NCI-H2081 treated with DMSO at 0.1 percent for 48 hours (cell line): ENCODE measurements at places on chromosomes 2 and 18.

DNA sequence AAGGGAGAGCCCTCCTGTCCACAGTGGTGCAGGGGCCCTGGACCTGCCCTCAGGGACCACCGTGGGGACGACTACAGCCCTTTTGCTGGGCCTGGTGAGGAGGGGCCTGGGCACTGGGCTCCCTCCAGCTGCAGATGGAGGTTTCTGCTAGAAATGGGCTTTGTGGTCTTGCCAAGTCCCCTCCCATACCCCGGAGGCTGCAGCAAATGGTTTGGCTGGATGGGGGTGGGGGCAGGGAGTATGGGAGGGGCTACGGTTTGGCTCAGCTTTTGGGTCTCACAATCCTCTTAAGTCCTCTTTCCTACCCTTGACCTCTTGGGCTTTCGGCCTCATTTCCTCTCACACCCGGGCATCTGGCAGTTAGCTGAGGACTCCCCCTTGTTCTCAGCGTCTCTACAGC, 21.7 kb downstream of the TET3 start:
- no peak for DNase-seq

- no peak for DNase-seq
Observed at GRCh38 chr2:2098458-2099167, 232.5 kb downstream of the MYT1L start.

GRCh38 chr2:70124983-70125480, 37.8 kb downstream of the PCBP1 start:
- no peak for DNase-seq

DNA sequence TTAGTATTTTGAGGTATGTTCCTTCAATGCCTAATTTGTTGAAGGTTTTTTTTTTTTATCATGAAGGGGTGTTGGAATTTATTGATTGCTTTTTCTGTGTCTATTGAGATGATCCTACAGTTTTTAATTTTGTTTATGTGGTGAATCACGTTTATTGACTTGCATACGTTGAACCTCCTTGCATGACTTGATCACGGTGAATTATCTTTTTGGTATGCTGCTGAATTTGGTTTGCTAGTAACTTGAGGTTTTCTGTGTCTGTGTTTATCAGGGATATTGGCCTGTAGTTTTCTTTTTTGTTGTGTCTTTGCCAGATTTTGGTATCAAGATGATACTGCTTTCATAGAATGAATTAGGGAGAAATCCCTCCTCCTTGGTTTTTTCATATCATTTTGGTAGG, 23.9 kb downstream of the CLIP4 start:
- no peak for DNase-seq

DNA sequence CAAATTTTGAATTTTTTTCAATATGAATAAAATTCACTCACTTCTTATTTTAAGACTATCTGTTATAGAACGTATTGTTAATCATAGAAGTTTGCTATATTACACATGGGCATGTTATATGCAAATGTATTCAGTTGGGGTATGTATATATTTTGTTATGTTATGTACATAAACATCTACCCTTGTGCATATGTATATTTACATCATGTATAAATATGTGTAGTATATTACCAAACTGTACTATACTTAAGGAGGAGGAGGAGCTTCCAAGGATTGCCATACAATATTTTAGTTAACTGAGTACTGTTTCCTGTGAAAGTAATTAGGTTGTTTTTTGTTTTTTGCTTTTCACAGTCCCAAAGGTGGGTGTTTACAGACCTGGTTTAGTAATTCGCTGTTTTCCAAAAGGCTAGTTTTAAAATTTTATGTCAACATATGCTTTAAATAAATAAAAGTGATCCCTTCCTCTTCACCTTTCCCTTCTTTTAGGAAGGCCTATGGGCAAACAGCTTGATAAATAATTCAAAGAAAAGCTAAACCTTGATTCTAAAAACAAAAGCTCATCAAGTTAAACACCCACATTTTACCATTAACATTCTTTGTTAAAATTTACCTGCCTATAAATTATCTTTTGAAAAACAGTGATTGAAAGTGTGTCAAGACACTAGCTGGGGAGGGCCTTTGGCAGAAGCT, 12.9 kb upstream of the POU3F3 start:
- DNase-seq, result no peak

- DNase-seq, result no peak
Observed at GRCh38 chr2:161604901-161605300, 19.3 kb upstream of the SLC4A10 start.

- no peak for DNase-seq
Observed at GRCh38 chr18:34965108-34965507, 76.1 kb upstream of the MAPRE2 start.

DNA sequence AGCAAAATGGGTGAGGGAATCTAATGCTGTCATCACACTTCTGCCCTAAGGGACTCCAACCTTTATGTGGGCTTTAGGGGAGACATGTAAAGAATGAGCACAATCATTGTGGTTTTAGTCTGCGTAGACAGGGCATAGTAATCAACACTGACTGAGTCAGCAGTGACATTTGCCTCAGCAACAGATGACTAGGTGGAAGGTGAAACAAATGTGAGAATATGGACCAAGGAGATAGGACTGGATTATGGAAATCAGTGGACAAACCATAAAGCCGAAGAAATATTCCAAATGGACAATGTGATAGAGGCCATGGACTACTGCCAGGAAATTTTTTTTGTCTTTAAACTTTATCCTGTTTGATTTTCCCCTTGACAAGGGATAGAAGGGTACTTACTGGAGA, 83.9 kb downstream of the PDK1 start:
- no peak for DNase-seq

DNA sequence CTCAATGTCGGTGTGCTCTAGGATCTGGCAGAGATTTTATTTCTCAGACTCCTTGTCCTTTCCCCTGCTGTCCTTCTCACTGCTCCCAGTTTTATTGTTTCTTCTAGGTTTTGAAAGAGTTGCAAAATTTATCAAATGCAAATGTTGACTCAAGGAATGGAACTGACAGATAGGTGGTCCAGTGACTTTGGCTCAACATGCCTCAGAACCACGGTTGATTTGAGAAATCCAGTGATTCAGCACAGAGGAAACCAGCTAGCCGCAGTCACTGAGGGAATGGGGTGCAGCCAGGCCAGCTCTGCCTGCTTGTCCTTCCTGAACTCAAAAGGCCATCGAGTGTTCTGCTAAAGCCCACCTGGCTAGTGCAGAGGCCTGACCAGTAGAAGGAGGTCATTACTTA, 125.7 kb upstream of the LYPD6 start:
- DNase-seq, result no peak

GRCh38 chr2:98729652-98730051, 1.3 kb downstream of the MGAT4A start:
- DNase-seq, result no peak

DNA sequence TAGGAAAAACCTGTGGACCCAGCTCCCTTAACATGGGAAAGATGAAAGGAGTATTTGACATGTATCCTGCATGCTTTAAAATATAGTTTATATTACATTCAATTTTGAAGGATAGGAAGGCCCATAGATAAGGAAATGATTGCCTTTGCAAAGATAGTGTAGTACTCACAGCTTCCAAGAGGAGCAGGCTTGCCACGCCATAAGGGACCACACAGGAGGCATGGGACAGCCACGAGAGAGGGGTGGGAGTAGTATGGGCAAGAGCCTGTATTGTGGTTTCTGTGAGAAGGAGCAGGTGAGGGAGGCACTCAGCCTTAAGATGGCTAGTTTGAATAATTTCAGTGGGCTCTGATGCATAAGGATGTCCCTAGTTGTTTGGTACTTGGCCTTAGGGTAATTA, 740.3 kb downstream of the SATB2 start:
- no peak for DNase-seq

DNA sequence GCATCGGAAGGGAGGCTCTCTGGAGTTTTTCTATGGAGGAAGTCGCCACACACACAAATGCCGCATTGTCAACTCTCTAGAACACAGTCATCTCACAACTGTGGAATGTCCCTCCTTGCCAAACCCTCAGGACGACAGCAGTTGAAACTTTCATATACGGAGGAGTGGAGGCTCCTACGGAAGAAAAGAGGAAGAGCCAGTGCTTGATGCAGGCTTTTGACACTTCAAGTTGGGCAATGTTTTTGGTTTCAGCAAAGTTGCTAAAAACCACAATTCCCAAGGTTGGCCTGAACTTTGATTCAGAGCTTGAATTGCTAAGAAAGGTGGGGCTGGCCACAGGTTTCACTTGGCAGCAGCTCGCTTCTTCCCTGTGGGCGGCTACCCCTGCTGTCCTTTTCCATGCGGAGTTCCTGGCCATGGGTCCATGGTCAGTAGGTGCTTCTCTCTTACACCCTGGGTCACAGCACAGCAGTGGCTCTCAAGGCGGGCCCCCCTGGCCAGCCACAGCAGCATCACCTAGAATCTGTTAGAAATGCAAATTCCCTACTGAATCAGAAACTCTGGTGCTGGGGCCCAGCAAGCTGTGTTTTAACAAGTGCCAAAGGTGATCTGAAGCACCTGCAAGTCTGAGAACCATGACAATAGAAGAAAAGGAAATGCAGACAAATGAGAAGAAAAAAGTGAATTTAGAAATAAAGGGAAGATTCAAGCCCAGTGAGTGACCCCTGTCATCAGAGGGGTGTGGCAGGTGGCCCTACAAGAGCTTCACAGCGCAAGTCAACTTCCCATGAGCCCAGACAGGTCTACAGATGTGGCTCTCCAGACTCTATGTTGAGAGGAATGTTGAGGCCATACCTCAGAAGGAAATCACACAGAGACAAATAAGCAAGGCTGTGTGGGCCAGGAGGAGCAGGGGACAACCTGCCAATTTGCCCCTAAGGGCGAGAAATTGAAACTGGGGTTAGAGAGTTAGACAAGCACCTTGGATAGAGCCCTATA, 856.4 kb downstream of the RNF144A start:
- DNase-seq, result no peak

- no peak for DNase-seq
Observed at GRCh38 chr2:15170070-15170775, 390.9 kb downstream of the NBAS start.

- DNase-seq, result no peak
Observed at GRCh38 chr2:31251851-31252250, 17.9 kb downstream of the EHD3 start.

GRCh38 chr2:238132463-238133450, 5.7 kb upstream of the KLHL30 start:
- DNase-seq, result no peak

- no peak for DNase-seq
Observed at GRCh38 chr2:7612969-7613368, 695.8 kb downstream of the RNF144A start.

GRCh38 chr18:9608298-9608697, 6.1 kb downstream of the PPP4R1 start:
- no peak for DNase-seq

DNA sequence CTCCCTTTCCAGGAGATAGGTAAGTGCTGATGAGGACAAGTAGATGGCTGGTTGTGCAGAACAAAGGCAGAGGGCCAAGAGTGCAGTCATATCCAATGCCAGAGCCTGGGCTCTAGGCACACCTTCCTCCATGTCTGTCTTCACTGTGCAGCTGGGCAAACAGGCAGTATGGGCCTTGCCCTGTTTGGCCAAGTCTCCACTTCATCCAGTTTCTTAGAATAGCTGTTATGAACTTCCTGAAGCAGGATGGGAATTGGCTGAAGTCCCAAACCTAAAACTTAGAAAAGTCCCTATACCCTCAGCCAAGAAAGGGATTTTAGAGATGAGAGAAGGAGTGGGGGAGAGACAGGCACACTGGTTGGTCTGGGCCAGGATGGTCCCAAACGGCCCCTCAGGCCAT, 37.5 kb upstream of the CYP26B1 start:
- DNase-seq, result no peak

DNA sequence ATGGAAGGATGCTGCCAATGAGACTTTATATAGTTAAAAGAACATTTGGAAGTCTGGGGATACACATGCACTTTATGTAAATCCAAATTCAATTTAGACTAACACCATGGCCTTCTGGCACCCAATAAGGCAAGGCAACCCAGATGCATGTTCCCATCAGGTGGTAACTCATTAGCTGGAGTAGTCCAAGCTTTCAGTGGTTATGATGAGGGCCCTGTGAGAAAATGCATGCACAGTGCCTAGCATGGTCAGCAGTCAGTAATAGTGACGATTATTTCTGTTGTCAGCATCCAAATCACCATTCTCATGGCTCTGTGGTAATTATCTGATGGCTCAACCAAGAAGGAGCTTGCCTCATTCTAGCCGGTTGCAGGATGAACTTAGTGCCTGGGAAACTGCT, 70.3 kb upstream of the CTLA4 start:
- DNase-seq, result no peak

GRCh38 chr2:168255103-168255502, 7.7 kb upstream of the STK39 start:
- no peak for DNase-seq

GRCh38 chr2:181461056-181461997, 4.1 kb downstream of the ITGA4 start:
- no peak for DNase-seq

DNA sequence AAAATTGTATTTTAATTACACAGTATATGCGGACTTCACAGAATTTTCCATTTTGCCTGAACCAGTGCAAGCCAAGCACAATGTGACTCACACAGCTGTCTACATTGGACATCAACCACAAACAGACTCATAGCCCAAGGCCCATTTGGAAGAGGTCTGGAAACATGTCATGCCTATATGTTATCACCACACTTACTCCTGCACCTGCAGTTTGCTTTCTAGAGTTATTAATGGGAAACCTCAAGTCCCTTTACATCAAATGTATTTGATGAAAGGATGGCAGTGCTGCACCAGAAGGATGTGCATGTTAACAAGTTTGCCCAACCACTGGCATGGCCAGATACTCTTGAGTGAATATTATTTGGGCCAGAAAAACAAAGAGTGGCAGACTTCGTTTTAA, 548.9 kb upstream of the CDH2 start:
- no peak for DNase-seq

DNA sequence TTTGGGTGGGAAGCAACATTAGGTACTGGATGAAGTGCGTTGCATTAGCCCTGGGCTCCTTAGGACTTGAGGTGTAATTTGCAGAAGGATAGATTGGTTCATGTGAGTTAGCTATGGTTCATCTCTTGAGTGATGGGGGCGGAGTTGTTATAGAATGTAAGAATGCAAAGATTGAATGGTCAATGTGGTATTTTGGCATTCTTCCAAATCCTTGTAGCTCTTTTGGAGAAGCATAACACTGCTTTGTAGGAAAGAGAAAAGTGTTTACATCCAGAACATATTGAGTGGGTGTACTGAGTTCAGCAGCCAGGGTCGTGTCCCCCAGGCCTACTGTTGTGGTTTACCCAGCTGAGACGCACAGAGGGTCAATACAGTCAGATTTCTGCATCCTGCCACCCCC, 173.5 kb downstream of the FMNL2 start:
- no peak for DNase-seq

- no peak for DNase-seq
Observed at GRCh38 chr2:137192366-137193310, 427.3 kb downstream of the THSD7B start.

- no peak for DNase-seq
Observed at GRCh38 chr2:88027697-88028389, 11.5 kb upstream of the RNU2-63P start.

GRCh38 chr18:38241736-38242135, 676.1 kb upstream of the CELF4 start:
- DNase-seq, result no peak

DNA sequence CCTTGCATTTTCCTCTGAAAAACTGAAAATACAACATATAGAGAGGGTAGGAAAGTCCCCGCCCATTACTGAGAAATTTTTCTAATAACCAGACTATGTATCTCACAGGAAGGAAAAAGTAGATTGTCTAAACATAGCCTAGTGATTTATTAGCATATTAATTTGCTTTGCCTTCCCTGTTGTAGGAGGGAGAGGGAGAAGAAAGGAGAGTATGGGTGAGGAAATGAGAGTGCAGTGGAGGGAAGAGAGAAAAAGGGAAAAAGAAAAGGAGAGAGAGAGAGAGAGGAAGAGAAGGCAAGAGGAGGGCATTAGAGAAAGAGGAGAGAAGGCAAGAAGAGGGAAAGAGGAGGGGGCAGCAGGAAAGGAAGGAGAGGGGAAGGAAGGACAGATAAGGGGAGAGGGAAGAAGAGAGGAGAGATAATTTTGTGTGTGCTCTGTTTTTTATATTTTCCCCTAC, 3.6 kb upstream of the KYNU start:
- DNase-seq, result no peak
